Activated CD4-positive, alpha-beta T cell treated with anti-CD3 and anti-CD28 coated beads for 36 hours (primary cell): ENCODE measurements at places on chromosomes 2 and 18. TPM values are rescaled to one million over a fixed set of nuclear protein-coding genes. Genes with fewer than 3 reads are reported as not detected.

NMUR1 gene
- not detected for total RNA-seq

EML6 gene
- 0.30 TPM for total RNA-seq

MAL gene
- 35.4 TPM for total RNA-seq

RPS27A gene
- 1,461 TPM for total RNA-seq

TNFAIP6 gene
- total RNA-seq: not detected

TRIM54 gene
- total RNA-seq: 0.09 TPM

COLEC12 gene
- not detected for total RNA-seq

UGT1A5 gene
- not detected for total RNA-seq

SPP2 gene
- total RNA-seq: not detected
